ENCODE measurements at places on chromosomes 5 and 9.

GRCh38 chr9:95857124-95857523 is 18.4 kb upstream of the ERCC6L2 start:
- DNase-seq, result no peak

GRCh38 chr5:154473581-154474283 is 4.3 kb downstream of the HAND1 start:
- DNase-seq, result no peak

DNA sequence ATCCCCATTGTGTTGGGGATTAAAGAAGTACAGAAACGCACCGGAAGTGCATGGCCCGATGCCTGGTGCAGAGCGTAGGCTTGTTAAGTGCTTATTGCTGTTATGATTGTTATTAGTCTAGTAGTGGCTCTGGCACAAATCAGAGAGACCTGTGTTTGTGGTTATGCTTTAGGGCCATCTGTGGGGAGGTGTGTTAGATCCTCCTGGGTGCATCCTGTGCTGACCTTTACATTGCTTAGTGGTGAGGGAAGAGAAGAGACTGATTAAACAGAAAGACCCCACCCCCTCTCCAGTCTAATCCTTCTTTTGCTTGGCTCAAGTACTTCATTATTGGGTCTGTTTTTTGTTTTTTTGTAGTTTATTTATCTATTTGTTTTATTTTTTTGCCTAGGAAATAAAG is 112.7 kb upstream of the SPRY4 start:
- no peak for DNase-seq

GRCh38 chr9:93860694-93861658 is 94.2 kb downstream of the BARX1 start:
- DNase-seq, result no peak

GRCh38 chr5:59051951-59052350 is 469.1 kb downstream of the RAB3C start:
- DNase-seq, result no peak

- no peak for DNase-seq
These were observed 136.6 kb upstream of the DAB2 start for GRCh38 chr5:39561421-39561820.

DNA sequence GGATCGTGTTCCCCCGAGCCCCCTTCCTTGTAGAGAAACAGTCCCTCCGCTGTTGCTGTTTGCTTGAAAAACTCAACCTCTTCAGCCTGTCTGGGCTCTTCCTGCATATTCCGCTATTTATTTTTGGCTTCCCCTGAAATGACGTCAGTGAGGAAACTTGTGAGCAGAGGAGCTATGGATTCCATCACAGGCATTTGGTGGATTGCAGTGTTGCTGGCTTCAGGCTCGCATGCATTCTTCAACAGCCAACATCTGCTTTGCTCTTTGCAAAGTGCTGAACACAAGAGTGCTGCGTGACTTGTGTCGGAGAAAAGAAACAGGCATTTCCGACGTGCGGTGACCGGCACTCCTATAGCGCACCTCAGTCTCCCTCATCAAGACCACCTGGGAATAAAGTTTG is 232.7 kb downstream of the RFK start:
- DNase-seq, result no peak

GRCh38 chr9:81479573-81479972 is 209.8 kb downstream of the TLE1 start:
- no peak for DNase-seq

DNA sequence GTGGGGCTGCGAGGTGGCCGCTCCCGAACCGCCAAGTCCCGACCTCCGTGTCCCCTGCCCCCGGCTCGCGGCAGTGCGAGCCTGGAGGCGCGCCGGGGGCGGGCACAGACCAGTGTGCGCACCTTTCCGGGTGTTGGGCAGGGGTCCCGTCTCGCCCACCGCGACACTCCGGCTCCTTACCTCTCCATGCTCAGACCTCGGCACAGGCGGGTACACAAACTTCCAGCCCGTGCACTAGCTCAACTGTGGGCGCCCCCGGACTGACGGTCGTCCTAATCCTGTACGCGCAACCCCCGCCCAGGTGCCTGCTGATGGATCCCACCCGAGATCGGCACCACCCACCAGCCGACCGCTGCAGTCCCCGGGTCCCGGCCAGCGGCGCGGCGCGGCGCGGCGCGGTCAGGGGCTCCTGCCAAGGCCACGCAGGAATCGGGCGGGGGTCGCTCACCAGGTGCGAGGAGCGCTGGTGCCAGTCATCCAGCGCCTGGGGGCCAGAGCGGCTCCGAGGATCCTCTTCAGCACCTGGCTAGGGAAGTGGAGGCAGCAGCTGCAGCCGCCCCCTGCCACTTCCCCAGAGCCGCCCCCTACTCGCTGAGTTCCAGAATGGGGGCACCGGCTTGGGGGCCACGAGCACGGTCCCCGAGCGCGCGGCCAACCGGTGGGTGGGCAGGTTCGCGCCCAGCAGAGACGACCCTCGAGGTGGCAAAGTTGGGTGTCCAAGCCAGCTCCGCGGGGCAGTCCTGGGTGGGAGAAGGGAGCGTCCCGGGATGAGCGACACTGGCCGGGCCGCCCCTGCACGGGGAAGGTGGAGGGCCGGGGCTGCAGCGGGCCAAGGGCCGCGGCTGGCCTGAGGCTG is 511 bp downstream of the SEMA5A start:
- DNase-seq, result no peak

- DNase-seq, result no peak
These were observed 366.3 kb upstream of the ADAMTS16 start for GRCh38 chr5:4773827-4774317.

- DNase-seq, result no peak
These were observed 26.0 kb upstream of the JAK2 start for GRCh38 chr9:4959031-4959430.

GRCh38 chr9:105118636-105119035 is 125.8 kb upstream of the SLC44A1 start:
- no peak for DNase-seq

DNA sequence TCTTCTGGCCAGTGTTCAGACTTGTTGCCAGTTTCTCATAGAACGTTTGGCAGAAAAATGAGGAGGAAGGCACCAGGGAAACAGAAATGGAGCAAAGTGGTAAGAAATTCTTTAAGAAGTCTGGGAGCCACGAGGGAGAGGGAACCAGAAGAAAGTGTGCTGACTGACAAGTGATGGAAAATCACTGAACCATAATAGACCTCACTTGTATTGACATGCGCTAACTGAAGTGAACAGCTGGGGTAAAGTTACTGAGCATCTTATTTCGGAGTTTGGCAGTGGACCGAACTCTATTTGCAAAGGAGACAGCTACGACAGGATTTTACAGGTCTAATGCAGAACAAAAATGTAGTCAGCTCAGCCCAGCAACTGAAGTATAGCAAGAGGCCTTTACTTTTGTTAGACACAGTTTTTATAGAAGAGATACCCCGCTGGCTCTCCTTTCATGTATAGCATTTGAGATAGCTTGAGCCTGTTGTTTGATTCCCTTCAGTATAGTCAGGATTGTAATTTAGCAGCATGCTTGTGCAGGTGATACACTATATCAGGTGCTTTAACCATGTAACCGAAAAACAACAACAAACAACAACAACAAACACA is 53.6 kb downstream of the HMHB1 start:
- DNase-seq, result no peak

DNA sequence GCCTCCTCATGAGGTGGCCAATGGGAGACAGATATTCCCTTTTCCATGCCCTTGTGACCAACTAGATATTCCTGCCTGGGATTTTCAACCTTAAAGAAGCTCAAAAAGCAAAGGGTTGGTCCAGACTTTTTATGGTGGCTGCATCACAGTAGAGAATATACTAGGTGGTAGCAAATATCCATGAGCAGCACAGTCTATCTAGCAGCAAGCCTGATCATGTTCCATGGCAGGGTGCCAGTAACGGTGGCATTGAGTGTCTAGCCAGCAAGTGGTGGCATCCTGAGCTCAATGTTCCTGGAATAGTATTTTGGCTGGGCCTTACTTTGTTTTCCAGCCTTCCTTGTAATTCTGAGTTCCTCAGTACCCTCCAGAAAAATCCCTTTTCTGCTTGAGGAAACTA is 25.8 kb downstream of the CDC25C start:
- no peak for DNase-seq

GRCh38 chr9:132857031-132857430 is 21.1 kb downstream of the AK8 start:
- no peak for DNase-seq

DNA sequence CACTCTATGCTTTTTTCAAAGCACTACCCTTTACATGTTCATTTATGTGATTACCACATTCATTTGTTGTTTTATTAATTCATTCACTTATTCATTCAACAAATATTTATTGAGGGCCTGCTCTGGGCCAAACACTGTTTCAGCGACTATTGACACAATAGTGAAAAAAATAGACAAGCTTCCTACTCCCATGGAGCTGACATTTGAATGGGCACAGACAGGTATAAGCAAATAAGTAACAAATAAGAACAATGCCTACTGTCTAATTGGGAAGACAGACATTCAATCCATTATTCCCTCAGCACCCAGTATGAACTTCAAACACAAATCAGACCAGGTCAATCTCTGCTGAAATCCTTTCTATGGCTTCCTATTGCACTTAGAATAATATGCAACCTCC is 156.9 kb upstream of the NR3C1 start:
- no peak for DNase-seq

- DNase-seq, result no peak
These were observed 126.5 kb upstream of the BNC2 start for GRCh38 chr9:16996901-16997491.

DNA sequence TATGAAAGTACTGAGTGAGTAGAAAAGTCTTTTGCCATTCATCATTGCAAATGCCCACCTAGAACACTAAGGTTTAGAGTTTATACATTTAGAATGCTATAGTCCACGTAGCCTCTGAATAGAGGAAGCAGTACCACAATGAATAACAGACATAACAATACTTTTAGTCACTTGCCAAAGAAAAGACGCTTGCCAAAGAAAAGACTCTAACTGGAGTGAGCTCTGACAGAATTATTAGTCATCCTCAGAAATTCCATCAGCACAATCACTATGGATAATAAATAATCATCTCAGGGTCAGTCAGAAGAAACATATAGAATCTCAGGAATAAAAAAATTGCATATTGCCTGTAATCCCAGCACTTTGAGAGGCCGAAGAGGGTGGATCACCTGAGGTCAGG is 168.5 kb upstream of the TARS1 start:
- DNase-seq, result no peak

- no peak for DNase-seq
These were observed 89.6 kb downstream of the EFNA5 start for GRCh38 chr5:107580889-107581820.

GRCh38 chr9:118209343-118209742 is 505.1 kb downstream of the TLR4 start:
- no peak for DNase-seq

- no peak for DNase-seq
These were observed 58.0 kb downstream of the SH3GL2 start for GRCh38 chr9:17636821-17637220.

- no peak for DNase-seq
These were observed 18.5 kb downstream of the PPARGC1B start for GRCh38 chr5:149748471-149749094.

- no peak for DNase-seq
These were observed 119.0 kb downstream of the ENTREP1 start for GRCh38 chr9:69444021-69444420.

DNA sequence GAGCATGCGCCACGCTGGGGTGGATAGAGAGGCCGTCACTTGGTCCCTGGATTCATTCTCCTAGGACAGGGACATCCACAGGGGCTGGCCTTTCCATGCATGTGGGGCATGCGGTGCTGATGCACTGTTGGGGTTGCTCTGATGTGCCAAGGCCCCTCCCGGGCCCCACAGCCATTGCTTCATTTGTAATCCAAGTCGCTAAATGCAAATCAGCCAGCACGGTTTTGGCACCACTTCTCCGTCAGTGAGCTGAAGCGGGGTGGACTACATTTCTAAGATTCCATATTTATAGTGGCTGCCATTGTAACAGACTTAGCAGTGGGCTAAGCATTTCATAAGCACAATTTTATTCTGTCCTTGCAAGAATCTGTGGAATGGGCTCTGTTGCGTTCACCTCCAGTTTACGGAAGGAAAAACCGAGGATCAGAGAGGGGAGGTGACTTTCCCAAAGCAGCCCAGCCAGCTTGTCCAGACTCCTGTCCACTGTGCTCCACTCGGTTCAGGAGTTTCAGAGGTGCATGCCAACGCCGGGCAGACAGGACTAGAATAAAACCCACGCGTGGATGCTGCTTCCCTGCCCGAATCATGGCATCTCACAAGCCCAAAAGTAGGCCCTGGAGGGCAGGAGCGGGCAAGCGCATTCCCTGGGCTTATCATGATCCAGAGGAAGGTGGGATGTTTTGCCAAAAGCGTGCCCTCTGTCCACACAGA is 102.6 kb upstream of the COL5A1 start:
- DNase-seq, result no peak

- DNase-seq, result no peak
These were observed 2.5 kb downstream of the CENPP start for GRCh38 chr9:92328225-92328624.

DNA sequence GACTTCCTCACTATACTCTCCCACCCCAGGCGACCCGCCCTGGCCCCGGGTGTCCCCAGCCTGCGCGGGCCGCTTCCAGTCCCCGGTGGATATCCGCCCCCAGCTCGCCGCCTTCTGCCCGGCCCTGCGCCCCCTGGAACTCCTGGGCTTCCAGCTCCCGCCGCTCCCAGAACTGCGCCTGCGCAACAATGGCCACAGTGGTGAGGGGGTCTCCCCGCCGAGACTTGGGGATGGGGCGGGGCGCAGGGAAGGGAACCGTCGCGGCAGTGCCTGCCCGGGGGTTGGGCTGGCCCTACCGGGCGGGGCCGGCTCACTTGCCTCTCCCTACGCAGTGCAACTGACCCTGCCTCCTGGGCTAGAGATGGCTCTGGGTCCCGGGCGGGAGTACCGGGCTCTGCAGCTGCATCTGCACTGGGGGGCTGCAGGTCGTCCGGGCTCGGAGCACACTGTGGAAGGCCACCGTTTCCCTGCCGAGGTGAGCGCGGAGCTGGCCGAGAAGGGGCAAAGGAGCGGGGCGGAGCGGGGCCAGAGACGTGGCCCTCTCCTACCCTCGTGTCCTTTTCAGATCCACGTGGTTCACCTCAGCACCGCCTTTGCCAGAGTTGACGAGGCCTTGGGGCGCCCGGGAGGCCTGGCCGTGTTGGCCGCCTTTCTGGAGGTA is 2.1 kb downstream of the CA9 start:
- peak; percentile 61 for DNase-seq

Data from activated T-cell treated with anti-CD3 and anti-CD28 coated beads, Interleukin-2, amount 50 U/mL, for 72 hours (primary cell).